Gastroesophageal sphincter (tissue), 4 donors: ENCODE measurements at places on chromosomes 7 and 10.

- ATAC-seq: no peak
Observed at GRCh38 chr7:83579740-83580139, 69.2 kb downstream of the SEMA3E start.

- ATAC-seq: no peak
Observed at GRCh38 chr10:88004451-88004850, 141.0 kb downstream of the PTEN start.

- peak; percentile 77 for ATAC-seq
Observed at GRCh38 chr7:116534790-116535189, 10.0 kb downstream of the CAV1 start.

DNA sequence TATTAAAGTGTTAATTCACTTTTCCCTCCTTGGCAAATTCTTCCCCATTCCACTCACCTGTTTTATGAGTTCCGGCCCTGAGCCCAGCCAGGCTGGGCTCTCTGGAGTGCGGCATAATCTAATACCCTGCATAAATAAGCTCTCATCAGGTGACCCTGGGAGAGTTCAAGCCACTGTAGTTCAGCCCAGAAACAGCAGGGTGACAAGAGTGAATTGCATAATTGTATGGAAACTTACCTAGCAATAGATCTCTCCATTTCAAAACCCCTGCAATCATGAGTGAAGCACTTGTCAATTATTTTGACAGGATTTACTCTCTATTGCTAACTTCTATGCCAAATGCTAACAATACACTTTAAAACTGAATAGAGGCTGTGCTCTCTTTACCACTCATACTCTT is 94.7 kb downstream of the OSBPL3 start:
- ATAC-seq: no peak

DNA sequence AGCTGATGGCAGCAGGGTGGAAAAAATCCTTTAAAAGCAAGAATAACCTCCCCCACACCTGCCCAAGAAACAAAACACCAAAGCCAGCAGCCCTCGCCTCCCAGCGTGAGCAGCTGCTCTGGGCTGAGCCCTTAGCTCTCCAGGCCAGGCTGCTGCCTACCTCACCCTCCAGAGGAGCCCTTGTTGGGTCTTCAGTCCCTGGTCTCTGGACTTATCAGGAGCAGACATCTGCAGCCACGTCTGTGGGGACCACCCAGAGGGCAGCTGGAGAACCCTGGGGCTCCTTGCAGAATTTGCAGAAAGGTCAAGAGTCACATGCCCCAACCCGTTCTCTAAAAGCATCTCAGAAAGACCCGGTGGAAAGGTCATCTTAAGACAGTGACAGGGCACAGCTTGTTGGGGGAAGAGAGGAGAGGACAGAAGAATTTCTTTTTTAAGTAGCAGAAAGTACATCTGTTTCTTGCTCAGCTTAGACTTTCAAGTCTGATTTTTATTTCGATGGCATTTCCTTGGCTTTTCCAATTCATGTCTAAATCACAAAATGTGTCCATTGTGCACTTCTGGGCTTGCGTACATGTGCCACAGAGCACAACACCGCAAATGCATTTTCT is 425.7 kb upstream of the NFE2L3 start:
- ATAC-seq: no peak

DNA sequence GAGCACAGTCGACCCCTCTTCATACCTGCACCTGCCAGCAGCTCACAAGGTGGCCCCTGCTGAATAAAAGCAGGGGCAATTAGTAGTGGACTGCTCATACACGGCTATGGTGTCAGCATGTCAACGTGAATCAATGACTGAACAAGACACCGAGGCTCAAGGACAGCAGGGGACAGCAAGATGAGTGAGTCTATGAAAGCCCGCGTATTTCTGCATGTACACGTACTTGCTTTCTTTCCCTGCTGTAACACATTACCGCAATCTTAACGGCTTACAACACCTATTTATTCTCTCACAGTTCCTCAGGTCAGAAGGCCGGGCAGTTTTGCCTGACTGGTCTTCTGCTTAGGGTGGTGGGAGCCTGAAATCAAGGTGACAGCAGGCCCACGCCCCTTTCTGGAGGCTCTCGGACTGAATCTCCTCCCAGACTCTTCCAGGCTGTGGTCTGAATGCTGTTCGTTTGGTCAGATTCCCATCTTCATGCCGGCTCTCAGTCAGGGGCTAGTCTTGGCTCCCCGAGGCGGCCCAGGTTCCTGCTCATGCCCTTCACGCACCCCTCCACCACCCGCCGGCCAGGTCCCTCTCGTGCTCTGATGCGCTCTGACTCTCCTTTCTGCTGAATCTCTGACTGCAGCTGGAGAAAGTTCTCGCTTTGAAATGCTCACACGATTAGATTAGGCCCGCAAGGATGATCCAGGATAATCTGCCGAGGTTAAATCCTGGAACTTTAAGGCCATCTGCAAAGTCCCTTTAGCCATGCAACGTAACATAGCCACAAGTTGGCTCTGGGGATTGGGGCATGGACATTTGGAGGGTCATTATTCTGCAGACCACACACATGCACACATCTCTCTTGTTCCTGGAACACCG is 7.8 kb upstream of the PPP2R2D start:
- ATAC-seq: no peak

GRCh38 chr7:125112850-125113249 is 183.2 kb upstream of the POT1 start:
- ATAC-seq: no peak

- ATAC-seq: no peak
Observed at GRCh38 chr7:51150193-51150592, 166.4 kb downstream of the COBL start.

GRCh38 chr10:126350216-126350992 is 37.9 kb downstream of the ADAM12 start:
- ATAC-seq: no peak

DNA sequence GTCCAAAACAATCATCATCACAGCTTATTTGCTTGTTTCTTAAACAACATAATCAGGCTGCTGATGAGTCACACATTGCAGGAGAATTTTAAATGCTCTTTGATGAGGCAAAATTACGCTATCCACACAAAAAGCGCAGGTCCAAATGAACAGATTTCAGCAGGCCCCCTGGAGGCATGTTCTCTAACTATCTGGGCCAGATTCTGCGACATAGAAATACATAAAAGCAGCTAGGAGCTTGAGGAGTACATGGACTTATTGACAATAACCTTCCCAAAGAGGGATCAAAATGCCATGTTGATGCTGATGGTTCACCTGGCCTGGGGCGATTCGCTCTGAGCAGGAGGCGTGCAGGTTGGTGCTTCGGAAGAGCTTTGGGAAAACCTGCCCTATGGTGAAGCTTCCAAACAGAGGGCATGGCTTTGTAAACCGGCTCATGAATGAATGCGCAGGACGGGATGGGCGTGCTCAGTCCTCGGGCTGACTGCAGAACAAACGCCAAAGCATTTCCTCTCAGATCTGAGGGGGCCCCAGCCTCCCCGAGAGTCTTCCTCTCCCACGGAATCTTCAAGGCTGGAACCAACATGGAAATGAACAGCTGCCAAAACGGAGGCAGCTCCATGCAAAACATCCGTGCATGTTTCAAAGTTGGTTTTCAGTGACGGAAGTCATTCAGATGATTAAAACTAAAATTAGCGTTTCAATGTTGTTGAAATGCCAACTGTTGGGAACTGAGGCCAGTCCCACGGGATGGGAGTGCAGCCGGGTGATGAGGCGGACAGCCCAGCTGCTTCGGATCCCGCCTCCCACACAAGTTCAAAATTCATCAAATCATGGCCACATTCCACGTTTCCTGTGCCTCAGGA is 179.6 kb downstream of the TCERG1L start:
- no peak for ATAC-seq
